ENCODE measurements at places on chromosomes 4 and X.

GRCh38 chr4:113772319-113772718, 10.8 kb upstream of the CAMK2D start:
- DNase-seq = no peak

- no peak for DNase-seq
Measured at GRCh38 chr4:88690355-88690754, 7.3 kb downstream of the NAP1L5 start.

DNA sequence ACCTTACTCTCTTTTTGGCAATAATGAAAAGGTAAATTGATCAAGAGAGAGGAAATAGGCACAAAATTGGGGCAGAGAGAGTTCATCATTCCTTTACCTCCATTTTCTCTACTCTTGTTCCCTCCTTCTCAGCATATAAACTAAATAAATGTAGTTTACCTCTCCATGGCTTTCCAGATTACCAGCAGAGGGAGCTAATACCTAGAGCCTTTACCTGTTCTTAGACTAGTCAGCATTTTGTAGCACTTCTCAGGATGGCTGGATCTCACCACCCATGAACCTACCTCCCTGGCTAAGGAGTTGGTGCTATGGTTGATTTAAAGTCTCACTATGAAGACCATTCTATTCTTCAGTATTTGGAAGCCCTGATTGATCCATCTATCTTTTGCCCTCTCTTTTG, 15.7 kb downstream of the OFD1 start:
- peak; percentile 63 for DNase-seq

GRCh38 chr4:120299631-120300030, 233.0 kb upstream of the MAD2L1 start:
- DNase-seq = no peak

- no peak for DNase-seq
Measured at GRCh38 chr4:185902654-185903053, 90.7 kb upstream of the SORBS2 start.

DNA sequence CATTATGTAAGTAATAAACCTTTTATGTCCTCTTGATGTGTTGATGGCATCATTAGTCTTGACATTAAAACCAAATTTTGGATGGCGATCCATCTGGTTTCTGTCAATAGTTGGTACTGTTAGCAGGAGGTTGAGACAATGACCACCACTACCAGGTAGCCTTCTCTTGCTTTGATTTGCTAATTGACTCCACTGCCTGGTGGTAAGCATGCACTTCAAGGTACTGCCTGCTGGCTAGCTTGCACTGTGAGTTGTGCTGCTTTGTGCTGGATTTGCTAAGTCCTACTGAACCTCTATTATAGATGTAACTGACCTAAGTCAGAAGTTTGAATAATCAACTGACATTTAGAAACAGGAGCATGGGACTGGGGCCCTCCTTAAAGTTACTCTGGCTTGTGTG, 46.3 kb downstream of the ATP1B4 start:
- DNase-seq = no peak

- no peak for DNase-seq
Measured at GRCh38 chr4:6308899-6309643, 39.4 kb downstream of the WFS1 start.

DNA sequence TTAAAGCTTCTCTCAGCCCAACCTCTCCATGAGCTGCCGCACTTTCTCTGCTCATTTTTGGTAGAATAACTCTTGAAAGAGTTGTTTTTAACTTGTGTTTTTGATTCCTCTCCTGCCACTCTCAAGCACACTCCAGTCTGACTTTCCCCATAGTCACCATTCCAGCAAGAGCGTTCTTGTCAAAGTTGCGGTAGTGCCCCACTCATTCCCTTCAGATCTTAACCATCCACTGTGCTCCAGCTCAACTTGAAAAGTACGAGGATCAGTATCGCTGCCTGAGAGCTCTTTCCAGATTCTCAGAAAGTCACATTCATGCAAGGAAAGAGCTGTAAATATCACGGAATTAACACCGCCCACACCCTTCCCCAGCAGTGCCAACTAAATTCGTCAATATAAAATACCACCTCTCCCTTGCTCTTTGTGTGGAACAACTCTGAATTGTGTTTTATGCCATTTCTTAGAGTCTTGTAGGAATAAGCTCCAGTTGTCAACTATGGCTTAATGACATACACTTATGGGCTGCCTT, 59.7 kb upstream of the IL15 start:
- no peak for DNase-seq

DNA sequence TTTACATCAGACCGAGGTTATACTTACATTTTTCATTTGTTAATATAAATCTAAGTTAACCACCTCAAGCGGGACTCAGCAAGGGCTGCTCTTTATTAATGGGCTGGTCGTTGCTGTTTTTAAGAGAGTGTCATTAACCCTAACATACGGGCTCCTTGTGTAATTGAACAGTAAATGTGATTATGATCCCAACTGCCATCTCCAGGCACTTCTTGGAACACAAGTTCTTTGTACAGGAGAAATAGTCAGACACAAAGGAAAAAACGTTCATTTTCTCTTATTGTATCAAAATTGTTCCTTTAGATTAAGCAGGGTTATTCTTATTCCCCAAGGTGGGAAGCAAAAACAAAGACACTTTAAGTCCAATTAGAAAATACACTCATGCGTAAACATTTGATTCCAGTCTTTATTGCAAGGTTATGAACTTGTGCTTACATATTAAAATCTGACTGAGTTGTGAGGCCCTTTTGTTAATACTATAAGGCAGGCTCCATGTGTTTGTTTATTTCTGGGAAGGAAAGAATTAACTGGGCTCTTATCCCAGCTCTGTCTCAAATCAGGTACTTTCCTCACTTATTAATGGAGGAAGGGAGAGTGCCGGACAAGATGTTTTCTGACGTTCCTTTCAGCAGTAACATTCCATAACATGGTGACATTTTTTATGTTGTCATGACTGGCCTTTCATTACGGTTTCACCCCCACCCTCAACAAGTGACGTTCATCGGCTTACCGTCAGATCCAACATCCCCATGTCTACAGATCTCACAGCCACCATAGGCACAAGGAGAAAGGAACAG, 95.9 kb downstream of the RASL11B start:
- no peak for DNase-seq

DNA sequence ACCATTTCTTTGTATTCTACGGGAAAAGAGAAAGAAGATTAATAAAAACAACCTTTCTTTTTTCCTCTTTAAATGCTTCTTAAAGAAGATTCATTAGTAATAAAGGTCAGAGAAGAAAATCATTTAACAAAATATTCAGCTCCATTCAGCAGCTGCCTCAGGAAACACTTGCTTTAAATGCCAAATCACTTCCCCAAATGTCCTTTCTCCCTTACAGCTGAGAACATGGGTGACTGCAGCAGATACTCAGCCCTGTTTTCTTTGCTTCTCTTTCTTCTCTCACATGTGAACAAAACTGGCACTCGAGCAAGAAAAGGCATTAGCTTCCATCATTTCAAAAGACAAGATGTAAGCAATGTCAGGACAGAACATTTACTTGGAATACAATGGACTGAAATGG, 120.2 kb downstream of the INPP4B start:
- DNase-seq = no peak

- no peak for DNase-seq
Measured at GRCh38 chrX:155766321-155766720, 114.8 kb upstream of the VAMP7 start.

DNA sequence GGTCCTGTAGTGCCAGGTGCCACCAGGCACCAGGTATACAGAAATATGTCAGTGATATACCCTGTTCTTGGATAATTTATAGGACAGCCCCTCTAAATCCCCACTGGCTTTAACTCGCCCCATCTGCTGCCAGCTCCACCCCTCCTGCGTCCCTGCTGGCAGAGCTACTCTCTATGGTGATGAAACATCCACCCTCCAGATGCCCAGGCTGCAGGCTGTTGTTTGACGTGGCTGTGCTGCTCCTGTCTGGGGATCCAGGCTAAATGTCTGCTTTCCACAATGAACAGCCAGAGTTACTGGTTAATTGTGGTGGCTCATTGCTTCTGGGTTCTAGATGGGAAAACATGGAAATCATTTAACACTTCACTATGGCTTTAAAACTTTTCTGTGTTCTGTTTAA, 12.9 kb downstream of the NHSL2 start:
- DNase-seq = no peak

GRCh38 chr4:72909461-72909860, 160.1 kb downstream of the COX18 start:
- DNase-seq = no peak

DNA sequence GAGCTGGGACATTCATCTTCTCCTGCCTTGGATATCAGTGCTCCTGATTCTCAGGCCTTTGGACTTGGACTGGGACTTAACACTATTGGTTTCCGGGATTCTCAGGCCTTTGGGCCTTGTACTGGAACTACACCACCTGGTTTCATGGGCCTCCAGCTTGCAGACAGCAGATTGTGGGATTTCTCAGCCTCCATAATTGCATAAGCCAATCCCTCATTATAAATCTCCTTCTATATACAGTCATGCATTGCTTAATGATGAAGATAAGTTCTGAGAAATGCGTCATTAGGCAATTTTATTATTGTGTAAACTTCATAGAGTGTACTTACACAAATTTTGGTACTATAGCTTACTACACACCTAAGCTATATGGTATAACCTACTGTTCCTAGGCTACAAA, 8.9 kb upstream of the CCNG2 start:
- DNase-seq = no peak

DNA sequence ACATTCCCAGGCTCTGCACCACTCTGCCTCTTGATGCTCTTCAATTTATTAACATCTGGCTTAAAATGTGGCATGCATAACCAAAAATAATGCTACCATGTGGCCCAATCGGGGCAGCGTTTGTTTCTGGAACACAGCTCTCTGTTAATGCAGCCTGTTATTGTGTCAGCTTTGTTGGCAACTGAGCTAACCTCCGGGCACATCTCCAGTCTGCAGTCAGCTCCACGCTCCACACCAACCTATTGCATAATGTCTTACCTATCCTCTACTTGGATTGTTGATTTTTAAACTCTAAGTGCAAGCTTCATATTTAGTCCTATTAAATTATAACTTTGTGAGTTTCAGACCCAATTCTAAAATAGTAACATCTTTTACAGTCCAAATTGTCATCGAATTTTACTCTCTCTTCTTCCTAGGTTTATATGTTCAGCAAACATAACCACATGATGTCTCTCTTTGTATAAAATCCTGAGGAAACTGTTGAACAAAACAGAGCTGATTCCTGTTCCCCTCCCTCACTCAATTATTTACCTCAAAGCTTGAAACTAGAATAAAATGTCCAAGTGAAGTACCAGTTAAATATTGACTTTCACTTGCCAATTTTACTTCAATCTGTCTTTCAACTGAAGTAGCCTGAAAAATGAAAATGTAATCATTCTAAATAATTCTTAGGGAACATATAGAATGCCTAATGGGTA, 92.2 kb upstream of the RAPGEF2 start:
- DNase-seq = no peak

GRCh38 chr4:185209031-185209851, at the start of gene SNX25:
TSS of gene SNX25 (plus strand) at chr4:185209598. CDS start at chr4:185209827, 229 bp downstream.
- DNase-seq = peak; percentile 88

- DNase-seq = no peak
Measured at GRCh38 chr4:40211224-40212185, 14.7 kb downstream of the RHOH start.

GRCh38 chr4:168528131-168528949, 31.5 kb downstream of the PALLD start:
- no peak for DNase-seq

GRCh38 chr4:110644008-110644407, 21.1 kb upstream of the PITX2 start:
- DNase-seq = no peak

- DNase-seq = no peak
Measured at GRCh38 chrX:48694776-48695533, 1.6 kb upstream of the SUV39H1 start.

- no peak for DNase-seq
Measured at GRCh38 chr4:138507522-138507921, 265.4 kb upstream of the SLC7A11 start.

GRCh38 chrX:130159776-130160175, 5.9 kb downstream of the AIFM1 start:
- no peak for DNase-seq

GRCh38 chrX:124215786-124216185, 116.7 kb upstream of the TEX13D start:
- DNase-seq = no peak

DNA sequence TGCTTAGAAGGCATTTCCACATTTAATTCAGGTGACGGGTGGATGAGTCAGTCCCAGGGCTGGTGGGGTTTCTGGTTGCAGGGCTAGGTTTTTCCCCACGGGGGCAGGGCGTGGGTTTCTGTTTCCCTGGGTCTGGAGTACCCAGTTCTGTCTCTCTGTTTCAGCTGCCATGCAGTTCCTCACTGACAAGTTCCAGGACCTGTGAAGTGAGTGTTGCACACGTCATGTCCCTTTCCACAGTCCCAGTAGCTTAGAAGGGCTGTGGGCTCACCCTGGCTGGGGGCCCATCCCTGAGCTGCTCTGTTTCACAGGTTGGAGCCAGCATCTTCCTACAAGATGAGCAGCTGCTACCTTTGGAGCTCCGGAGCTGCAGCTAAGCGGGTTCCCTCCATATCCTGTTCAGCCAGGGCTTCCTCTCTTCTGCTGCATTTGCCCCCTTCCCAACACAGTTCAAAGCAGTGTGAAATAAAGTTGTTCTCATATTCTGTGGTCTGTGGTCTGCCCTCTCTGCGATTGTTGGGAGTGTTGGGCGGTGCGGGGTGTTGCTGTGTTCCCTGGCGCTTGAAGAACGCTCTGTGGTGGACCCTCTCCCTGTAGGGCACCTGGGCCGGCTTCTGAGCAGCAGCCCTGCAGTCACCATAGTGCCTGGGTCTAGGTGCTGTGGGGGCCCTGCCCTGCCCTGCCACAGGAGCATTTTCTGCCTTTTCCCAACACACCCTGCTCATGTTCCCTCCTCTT, 3.9 kb downstream of the LOC101059915 start:
- DNase-seq = no peak

DNA sequence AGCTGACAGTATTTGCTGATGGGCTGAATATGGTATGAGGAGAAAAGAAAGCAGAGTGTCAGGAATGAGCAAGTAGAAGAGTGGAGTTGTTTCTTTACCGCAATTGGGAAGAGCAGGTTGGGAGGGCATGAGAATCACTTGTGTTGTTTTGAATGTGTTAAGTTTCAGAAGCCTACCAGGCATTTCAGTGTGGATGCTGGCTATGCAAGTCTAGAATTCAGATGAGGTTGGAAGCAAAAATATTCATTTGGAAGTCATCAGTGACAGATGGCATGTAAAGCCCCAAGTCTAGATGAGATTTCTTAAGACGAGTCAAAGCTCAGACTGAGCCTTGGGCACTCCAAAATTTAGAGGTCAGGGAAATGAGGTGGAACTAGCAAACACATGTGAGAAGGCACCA, 156.4 kb downstream of the TSPAN5 start:
- no peak for DNase-seq

- no peak for DNase-seq
Measured at GRCh38 chr4:110124711-110125110, 73.7 kb downstream of the ELOVL6 start.

Data from CD4-positive, alpha-beta T cell treated with Interleukin-10 for 1 hour (primary cell).